OCI-LY7 (cell line): ENCODE measurements at places on chromosomes 3 and 15.

DNA sequence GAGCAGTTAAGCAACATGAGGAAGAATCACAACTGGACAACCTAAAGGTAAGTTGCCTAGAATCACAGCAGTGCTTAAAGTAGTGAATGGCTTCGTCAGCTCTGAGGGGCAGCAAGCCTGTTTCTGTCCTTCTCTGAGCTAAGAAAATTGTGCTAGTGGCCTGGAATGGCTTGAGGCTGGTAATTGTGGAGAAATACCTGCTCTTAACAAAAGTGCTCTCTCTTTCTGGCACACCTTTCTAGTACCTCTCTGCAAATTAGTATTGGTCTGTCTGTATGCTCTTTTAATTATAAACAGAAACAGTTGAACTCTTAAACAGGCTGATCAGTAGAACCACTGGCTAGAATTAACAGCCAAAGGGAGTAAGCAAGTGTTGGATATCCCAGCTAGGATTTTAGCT lies 11.6 kb downstream of the SNX1 start:
- no peak for DNase-seq

DNA sequence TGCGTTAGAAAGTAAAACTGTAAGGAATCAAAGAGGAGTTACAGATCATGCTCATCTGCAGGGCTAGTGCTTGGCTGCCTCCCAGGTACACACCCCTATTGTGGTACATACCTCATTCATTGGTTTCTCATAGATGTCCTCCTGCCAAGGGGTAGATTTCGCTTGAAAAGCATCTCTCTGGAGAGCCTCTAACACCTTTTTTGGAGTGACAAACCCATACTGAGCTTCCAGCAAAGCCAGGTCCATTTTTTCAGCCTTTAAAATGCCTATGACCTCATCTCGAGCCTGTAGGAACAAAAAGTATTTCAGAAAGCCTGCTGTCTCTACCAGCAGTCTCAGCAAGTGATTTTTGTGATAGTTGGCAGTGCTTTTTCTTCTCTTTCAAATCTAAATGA lies 112.1 kb downstream of the CMSS1 start:
- no peak for DNase-seq

GRCh38 chr3:66393333-66394005 lies 107.4 kb downstream of the LRIG1 start:
- no peak for DNase-seq

GRCh38 chr3:8183627-8184026 lies 318.0 kb upstream of the LMCD1 start:
- peak; percentile 18 for DNase-seq

- DNase-seq: no peak
These were observed 302.4 kb downstream of the EPHB1 start for GRCh38 chr3:135097276-135097946.

DNA sequence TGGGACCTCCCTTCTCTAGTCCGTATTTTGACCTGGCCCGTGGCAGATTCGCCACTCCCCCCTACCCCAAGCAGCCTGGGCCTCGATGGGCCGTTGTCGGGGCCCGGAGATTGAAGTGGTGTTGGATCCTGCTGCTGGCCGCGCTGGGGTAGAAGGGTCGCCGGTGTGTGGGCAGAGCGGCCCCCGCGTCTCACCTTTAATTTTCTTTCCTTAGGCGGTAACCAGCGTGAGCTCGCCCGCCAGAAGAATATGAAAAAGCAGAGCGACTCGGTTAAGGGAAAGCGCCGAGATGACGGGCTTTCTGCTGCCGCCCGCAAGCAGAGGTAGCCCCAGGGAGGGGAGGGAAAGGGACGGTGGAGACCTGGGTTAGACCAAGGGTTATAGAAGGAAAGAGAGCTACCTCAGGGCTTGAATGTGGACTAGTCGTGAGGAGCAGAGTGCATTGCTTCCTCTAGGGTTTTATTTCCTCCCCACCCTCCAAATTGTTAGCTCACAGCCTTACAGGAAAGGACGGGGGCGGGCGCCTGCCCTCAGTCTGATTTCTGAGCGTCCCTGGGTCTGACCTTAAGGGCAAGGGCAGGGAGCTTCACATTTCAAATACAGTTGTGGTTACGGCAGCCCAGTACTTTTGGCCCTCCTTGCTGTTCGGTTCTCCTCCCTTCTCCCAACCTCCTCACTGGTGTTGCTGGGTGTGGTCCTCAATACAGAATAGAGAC lies 799 bp downstream of the SERF2 start:
- DNase-seq: peak; percentile 60

DNA sequence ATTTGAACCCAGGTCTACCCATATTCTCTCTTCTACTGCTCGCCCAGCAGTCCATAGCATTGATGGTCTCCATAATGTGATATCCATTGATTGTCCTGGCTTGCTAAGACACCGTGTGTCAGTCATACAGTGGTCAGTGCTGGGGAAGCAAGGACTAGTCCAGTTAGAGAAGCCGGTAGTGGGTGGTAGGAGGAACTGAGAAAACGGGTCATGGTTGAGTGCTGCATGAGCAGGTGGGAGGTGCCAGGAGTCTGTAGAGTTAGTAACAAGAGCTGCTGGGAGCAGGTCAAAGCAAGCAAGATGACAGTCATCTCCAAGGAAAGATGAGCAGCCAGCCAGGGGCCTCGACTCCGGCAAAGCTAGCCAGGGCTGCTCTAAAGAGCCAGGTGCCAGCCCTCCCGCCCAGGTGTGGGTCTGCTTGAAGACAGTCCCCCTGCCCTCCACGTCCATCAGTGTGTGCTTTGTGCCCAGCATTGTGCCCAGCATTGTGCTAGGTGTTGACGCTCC lies 29.5 kb upstream of the USP3 start:
- peak; percentile 95 for DNase-seq

DNA sequence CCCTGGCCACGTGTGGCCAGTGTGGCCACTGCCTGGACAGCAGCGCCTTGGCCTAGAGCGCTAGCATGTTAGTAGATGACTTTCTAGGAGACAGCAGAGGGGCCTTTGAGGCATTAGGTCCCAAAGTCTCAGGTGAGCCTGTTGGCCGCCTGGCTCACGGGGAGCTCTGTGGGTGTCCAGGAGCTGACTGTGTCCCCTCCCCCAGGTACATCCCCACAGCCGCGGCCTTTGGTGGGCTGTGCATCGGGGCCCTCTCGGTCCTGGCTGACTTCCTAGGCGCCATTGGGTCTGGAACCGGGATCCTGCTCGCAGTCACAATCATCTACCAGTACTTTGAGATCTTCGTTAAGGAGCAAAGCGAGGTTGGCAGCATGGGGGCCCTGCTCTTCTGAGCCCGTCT lies 17.0 kb downstream of the SEC61A1 start:
- no peak for DNase-seq

GRCh38 chr3:119042162-119042561 lies 7.5 kb upstream of the IGSF11 start:
- no peak for DNase-seq

GRCh38 chr15:80093854-80094418 lies 34.5 kb downstream of the ZFAND6 start:
- no peak for DNase-seq
